ENCODE measurements at places on chromosomes 7 and 10. TPM values are rescaled to one million over a fixed set of nuclear protein-coding genes. Genes with fewer than 3 reads are reported as not detected.

The PRLHR gene
- not detected for total RNA-seq

GRCh38 chr7:108603656-108604306, 34.1 kb downstream of the DNAJB9 start:
- no peak for DNase-seq

GRCh38 chr10:86829472-86829871, 73.1 kb downstream of the BMPR1A start:
- no peak for DNase-seq

GRCh38 chr7:117036836-117037235, 83.5 kb downstream of the ST7 start:
- no peak for DNase-seq

DNA sequence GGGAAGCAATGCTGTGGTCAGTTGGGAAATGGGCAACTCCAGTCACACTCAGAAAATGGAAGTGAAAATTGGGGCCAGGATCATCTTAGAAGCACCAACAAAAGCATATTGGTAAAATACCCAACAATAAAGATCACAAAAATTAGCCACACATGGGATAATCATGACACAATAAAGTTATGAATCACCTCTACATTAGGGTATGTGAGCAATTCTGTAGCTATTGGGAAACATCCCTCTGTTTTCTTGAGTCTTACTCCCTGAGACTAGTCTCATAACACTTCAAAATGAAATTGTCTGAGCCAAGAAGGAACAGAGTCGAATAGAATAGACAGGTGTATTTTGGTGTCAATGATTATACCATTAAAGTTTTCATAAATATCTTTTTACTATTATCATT, 178.3 kb downstream of the DYNC1I1 start:
- DNase-seq = no peak

GRCh38 chr7:151135525-151135845, 32.0 kb downstream of the GBX1 start:
- no peak for DNase-seq

GRCh38 chr7:98458090-98458875, 57.4 kb upstream of the BAIAP2L1 start:
- DNase-seq = no peak

The CPVL gene
- total RNA-seq = 8.1 TPM

The LRRC18 gene
- not detected for total RNA-seq

The OR9A2 gene
- total RNA-seq = not detected

The FEZF1 gene
- not detected for total RNA-seq

- no peak for DNase-seq
Measured at GRCh38 chr7:28908775-28909174, 49.4 kb downstream of the TRIL start.

- no peak for DNase-seq
Measured at GRCh38 chr7:12747687-12748306, 60.4 kb downstream of the ARL4A start.

GRCh38 chr7:100546129-100546925, 7.3 kb downstream of the AGFG2 start:
- DNase-seq = no peak
